ENCODE measurements at places on chromosomes 3 and 15. TPM values are rescaled to one million over a fixed set of nuclear protein-coding genes. Genes with fewer than 3 reads are reported as not detected.

The AGBL1 gene
- total RNA-seq = 3.6 TPM

DNA sequence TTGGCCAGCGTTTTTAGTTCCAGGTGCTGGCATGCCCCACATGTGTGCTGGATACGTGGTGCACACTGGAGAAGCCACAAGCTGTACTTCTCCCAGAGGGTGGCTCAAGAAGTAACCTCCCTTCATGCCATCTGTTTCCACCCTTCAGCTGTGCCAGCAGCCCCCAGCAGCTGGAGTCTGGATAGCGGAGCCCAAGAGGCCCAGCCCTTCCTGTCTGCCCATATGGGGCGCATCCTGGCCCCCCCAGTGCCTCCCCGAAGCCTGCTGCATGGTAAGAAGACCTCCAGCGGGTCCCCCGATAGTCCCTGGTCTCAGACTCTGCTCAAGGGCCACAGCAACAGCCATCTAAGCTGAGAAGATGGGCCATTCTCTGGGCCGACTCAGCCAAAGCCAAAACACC is 5.8 kb upstream of the MANF start:
- peaks cover 9% of the 10 kb centered on the region for H3K4me1 ChIP-seq
- DNase-seq = no peak
- H3K27me3 ChIP-seq = no peaks in the 10 kb centered on the region
- H3K27ac ChIP-seq = no peak overlapping the region

GRCh38 chr3:154901278-154901677 is 178.8 kb upstream of the MME start:
- no peak overlapping the region for H3K27ac ChIP-seq
- H3K36me3 ChIP-seq = no peaks in the 10 kb centered on the region
- no peaks in the 10 kb centered on the region for H3K4me1 ChIP-seq
- DNase-seq = no peak

DNA sequence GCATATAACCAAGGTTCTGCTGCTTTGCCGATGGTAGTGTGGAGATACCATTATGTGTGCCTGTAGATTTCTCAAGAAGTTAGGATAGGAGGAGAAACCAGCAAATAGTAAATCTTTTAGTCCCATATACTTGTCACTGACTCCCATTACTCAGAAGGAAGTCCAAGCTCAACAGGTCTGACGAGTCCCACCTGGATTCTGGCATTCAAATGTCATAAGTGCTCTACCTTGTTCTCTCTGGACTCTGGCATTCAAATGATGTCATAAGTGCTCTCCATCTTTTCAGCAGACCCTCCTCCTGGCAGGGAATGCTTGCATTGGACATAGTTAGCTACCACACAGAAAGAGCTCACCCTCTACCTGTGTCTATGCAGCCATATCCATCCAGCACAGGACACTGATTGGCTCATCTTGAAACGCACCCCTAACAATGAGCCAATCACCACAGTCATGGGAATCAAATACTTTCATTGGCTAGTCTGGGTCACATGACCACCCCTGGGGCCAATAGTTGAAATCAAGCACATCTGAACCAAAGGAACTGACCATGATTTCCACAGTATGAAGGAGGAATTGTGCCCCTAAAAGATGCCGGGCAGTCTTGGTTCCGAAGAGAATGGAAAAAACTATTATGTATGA is 205.0 kb upstream of the ADAMTS9 start:
- H3K4me3 ChIP-seq = no peak overlapping the region
- H3K36me3 ChIP-seq = no peaks in the 10 kb centered on the region
- no peak overlapping the region for H3K27ac ChIP-seq
- no peak for DNase-seq

DNA sequence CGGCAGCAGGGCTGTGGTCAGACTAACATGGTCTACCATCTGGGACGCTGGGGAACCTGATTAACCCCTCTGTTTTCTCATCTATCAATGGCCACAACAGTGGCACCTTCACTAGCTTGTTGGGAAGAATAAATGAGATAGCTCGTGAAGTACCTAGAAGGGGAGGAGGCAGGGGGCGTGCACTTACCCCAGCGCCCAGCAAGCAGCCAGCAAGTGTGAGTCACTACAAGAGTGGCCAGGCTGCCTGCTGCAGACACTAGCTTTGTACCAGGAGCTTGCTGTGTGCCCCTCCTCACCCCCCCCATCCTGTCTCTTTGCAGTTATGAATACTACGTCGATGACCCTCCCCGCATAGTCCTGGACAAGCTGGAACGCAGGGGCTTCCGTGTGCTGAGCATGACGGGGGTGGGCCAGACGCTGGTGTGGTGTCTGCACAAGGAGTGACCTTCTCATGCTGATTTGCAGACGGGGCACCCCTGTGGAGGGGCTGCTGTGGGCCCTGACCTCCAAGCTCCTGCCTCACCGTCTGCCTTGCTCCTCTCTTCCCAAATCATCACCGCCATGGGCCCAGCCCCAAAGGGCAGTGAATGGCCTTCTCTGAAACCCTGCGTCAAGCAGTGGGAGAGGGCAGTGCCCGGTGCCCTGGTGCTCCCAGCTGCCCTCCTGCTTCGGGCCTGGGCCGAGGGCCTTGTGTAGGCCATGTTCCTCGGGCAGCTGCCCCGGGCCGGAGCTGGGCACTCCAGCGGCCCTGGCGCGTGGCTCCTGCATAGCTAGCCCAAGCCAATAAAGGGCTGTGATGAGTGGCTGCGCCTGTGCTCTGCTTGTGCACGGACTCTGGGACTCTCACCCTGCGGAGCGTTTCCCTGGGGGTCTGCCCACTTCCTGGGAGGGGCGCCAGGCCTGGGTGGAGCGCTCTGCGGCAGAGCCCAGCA is 2.6 kb upstream of the C15orf62 start:
- H3K4me1 ChIP-seq = peaks cover 46% of the 10 kb centered on the region
- no peak for DNase-seq
- H3K27ac ChIP-seq = peak overlapping the region; percentile 32
- H3K4me3 ChIP-seq = no peak overlapping the region

GRCh38 chr3:189901481-189901880 is 219.2 kb downstream of the P3H2 start:
- H3K36me3 ChIP-seq = no peaks in the 10 kb centered on the region
- H3K27me3 ChIP-seq = no peaks in the 10 kb centered on the region
- H3K4me3 ChIP-seq = no peak overlapping the region
- DNase-seq = no peak
- no peak overlapping the region for H3K27ac ChIP-seq
